ENCODE measurements at places on chromosomes 5 and 9. TPM values are rescaled to one million over a fixed set of nuclear protein-coding genes. Genes with fewer than 3 reads are reported as not detected.

GRCh38 chr9:34580358-34580757 is 9.2 kb downstream of the CNTFR start:
- DNase-seq = no peak

GRCh38 chr9:87849144-87849758 is 33.4 kb upstream of the SPATA31E1 start:
- no peak for DNase-seq

DNA sequence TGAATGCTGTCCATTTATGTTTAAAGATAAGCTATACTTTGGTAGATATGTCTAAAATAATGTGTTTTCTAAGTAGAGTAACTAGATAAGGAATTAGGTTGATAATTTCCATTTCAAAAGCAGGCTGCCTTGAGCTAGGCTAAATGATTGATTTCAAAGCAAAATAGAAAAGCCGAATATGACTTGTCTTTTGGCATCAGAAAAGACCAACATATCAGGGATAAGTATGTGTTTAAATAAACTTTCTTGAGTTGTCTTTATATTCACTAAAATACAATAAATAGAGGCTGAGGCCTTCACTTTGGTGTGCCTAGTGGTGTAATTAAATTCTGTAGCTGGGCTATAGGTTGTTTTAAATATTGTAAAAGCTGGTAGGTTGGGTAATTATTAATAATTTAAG is 569.0 kb downstream of the TAF11L14 start:
- no peak for DNase-seq

DNA sequence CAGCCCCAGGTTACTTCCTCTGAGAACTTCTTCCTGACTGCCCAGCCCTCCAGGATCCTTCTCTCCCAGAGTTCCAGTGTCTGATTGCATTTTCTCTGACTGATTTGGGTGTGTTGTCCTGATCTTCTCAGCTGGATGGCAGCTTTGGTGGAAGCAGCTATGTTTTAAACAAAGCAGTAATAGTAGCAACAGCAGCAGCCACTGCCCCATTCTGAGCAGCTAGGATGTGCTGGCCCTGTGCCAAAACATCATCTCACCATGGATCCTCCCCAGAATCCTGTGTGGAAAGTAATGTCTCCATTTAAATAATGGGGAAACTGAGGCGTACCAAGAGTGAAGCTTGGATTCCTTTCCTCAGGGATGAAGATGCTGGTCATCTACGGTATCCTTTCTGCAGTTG is 46.4 kb upstream of the PSD2 start:
- no peak for DNase-seq

Gene PTGES
- 4.3 TPM for polyA plus RNA-seq

GRCh38 chr9:124296796-124297550 is 39.2 kb downstream of the NEK6 start:
- DNase-seq = no peak

DNA sequence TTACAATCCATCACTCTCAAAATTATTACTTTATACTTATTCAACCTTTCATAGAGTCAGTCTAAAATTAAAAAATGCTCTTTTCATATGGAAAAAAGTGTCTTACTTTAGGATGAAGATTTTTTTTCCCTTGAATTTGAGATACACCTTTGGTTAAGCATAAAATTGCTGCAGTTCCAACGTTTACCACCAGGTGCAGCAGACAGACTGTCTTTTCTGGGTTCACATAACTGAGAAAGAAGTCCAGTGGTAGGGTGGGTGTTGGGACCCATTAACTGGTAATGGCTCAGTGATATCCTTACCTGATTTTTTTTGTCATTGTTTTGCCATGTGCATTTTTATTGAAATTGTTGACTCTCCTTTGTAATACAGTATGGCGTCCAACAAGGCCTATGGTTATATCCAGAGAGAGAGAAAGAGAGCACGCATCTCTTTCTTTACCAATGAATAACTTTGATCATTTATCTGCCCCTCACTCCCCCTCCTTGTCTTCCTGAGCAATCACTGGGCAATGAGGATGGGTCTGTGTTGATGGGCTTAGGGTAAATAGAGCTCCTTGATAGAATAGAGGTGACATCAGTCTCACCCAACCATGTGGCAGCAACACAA is 98.4 kb downstream of the FBXL7 start:
- DNase-seq = no peak

DNA sequence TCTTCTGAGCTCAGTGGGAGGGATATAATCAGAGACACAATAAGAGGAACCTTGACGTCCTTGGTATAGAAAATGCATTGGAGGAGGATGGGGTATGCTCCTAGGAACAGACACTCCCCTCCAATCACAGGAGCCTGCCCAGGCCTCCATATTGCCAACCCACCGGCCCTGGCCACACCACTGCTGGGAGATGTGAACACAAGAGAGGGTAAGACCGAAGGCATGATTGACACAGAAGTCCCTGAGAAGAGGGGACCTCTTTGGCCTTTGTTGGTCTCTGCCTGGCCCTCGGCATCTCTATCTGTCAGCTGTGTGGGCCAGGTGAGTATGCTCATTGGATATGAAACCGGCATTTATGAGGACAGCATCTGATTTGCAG is 62.0 kb downstream of the CRB2 start:
- no peak for DNase-seq

Gene SLC34A3
- polyA plus RNA-seq = 7.4 TPM

Gene CER1
- polyA plus RNA-seq = 3.3 TPM

DNA sequence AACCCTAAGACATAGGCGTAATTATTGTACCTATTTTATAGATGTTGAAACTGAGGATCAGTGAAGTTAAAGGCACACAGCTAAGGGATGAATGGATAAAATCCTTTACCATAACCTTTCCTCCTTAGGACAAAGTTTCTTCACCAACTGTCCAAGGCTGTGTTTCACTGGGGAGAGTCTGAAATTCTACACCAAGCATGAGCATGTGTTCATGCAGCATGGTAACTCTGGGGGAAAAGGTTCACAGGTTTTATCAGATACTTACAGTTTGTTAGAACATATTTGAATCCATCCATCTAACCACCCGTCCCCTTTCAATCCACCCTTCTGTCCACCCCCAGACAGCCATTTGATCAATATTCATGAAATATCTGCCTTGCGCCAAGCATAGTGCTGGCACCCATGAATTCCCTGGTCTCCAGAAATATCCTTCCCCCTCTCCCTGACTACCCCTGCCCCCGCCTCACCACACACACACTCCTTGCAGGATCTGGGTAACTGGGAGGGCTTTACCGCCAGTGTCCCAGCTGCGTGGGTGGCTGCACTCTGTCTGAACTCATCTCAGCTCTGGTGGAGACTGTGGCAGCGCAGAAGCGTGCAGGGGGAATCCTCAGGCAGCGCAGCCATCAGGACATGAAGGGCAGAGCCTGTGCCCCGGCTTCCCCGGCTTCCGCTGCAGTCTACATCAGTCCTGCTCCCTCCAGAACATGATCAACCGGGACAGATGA is 6.3 kb upstream of the KCNIP1 start:
- DNase-seq = no peak

DNA sequence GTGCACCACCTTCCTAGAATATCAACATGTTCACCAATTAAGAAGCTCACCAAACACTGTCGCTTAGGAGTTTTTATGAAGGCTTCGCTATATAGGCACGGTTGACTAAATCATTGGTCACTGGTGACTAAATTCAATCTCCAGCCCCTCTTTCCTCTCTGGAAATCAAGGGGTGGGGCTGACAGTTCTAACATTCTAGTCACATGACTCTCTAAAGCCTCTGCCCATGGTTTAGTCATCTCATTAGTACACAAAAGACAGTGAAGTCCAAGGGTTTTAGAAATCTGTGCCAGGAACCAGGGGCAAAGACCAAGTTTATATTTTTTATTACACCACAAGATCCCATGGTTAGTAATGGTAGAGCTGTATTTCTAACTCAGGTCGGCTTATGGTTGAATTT is 243.2 kb downstream of the ELAVL2 start:
- no peak for DNase-seq

GRCh38 chr5:177995691-177996595 is at the start of gene PROP1:
PROP1 (minus strand) TSS chr5:177996242; CDS start chr5:177995933, 309 bp downstream.
- no peak for DNase-seq

DNA sequence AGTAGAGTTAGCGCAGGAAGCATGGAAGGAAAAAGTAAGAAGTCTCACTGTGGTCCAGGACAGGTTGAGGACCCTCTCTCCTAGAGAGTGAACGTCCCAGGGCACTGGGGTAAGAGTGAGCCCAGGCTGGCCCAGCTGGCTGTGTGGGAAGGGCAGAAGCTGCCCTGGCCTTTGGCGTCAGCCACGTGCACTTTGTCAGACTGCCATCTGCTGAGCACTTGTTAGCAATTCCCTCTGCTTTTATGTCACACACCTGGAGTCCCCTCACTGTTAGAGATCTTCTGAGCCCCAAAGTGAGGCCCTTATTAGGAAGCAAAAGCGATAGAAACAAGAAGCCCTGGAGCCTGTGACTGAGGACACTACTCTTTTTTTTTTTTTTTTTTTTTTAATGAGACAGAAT is 79.1 kb downstream of the UGCG start:
- no peak for DNase-seq

DNA sequence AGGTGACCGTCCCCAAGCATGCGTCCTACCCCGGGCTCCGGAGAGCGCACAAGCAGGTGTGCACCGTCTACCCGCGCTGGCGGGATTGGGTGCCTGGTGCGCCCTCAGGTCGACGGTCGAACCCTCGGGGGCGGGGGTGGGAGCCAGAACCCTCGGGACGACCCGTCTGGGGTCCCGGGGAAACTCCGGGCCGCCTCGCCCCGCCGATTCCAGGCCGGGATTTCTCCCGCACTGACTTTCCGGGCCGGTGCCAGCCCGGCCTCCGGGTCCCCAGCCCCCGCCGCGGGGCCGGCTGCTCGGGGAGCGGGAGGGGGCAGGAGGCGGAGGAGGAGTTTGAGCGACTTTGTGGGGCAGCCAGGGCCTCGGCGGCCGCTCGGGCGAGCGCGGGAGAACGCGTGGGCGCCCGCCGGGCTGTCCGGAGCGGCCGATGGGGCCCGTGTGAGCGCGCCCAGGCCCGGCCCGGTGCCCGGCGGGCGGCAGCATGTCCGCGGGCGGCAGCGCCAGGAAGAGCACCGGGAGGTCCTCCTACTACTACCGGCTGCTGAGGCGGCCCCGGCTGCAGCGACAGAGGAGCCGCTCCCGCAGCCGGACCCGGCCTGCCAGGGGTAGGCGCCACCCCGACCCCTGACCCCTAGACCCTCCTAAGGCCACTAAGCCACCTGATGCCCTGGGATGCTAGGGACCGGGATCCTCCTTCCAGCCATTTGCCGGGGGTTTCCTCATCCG is at the start of gene DAB2IP:
Gene DAB2IP (plus strand): TSS at position 340 of the 726 bp plus-strand sequence. CDS start 142 bp downstream, at position 482.
- DNase-seq = peak; percentile 89

All from left kidney (tissue), 8 donors.